DMS79 (cell line): ENCODE measurements at places on chromosomes 3 and 15.

GRCh38 chr3:88784925-88785324 is 322.5 kb upstream of the EPHA3 start:
- DNase-seq = no peak

GRCh38 chr3:172673210-172673679 is 37.6 kb downstream of the NCEH1 start:
- no peak for DNase-seq

- DNase-seq = no peak
These were observed 86.9 kb downstream of the KLF15 start for GRCh38 chr3:126270145-126270811.

- no peak for DNase-seq
These were observed 40.3 kb downstream of the HGD start for GRCh38 chr3:120641696-120642246.

- DNase-seq = no peak
These were observed at the start of gene RCCD1 for GRCh38 chr15:90954712-90955623. Gene RCCD1, plus strand, starts transcription at chr15:90954884. Its CDS starts 1,851 bp downstream, at chr15:90956735.

GRCh38 chr15:39549912-39550311 is 31.0 kb upstream of the THBS1 start:
- no peak for DNase-seq
